ENCODE measurements at places on chromosomes 7 and 10.
A peak's percentile ranks its signal among the peaks of the same experiment; 100 is the strongest.

DNA sequence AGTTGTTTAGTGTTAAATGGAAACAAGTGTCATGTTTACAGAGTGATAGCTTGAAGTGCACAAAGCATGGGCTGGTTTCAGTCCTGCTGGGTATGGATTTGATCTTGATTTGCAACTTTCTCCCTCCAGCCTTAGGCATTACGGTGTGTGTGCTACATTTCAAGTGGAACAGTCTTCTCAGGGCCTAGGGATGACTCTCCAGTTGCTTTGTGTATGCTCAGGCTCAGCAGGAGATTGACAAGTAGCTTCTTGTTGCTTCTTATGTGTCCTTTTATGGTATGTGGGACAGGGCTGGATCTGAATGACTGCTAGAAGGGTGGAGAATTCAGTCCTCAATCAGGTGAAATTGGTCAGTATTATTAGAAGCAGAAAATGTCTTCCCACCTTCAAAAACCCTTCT lies 51.3 kb upstream of the PLEKHA1 start:
- no peak for DNase-seq

DNA sequence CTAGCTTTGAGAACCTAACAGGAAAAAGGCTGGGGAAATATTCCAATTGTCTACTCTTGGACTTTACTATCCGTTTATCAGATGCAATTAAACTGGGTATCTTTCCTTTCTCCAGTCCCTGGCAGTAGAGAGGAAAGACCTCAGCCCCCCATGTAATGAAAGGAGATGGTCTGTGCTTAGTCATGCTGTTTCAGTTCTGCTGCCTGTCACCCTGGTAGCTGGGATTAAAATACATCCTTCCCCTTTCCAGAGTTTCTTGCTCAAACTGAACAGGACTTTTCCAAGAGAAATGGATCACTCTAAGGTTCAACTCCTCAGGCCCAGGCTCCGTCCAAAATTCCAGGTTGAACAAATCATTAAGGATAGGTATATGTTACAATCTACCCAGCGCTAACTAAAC lies 202.9 kb downstream of the PTEN start:
- no peak for DNase-seq

DNA sequence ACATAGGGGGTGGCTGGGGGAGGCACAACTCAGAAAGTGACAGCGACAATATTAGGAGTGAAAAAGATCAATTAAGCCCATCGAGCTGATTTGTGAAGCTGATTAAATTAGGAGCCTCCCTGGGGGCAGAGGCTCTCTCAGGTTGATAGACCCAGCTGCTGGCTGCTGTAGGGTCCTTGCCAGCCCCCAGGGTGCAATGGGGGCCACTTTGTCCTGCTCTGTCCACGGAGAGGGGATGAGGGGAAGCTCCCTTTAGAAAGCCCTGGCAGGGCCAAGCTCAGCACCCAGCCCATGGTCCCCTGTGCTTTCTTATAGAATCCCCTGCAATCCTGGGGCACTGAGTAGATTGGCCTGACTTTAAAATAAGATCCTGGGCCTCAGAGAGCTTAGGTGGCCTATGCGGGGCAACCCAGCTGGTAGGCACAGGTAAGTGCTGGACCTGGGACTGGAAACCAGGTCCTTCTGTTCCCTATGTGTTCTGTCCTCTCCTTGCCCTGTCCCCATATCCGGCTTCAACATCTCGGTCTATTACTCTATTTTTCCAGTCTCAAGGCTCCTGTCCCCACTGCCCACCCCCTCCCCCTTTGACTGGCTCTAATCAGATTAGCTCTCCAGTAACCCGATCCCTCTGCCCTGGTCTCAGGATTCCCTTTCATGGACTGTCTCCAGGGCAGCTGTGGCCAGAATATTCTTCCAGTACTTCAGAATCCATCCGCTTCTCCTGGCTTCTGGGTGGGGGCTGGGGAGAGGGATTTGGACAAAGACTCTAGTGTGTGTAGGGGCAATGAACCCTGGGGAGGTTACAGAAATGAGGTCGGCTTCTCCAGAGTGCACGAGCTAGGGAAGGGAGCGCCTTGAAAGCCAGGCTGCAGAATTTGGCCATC lies 259.6 kb downstream of the RPS24 start:
- no peak for DNase-seq

DNA sequence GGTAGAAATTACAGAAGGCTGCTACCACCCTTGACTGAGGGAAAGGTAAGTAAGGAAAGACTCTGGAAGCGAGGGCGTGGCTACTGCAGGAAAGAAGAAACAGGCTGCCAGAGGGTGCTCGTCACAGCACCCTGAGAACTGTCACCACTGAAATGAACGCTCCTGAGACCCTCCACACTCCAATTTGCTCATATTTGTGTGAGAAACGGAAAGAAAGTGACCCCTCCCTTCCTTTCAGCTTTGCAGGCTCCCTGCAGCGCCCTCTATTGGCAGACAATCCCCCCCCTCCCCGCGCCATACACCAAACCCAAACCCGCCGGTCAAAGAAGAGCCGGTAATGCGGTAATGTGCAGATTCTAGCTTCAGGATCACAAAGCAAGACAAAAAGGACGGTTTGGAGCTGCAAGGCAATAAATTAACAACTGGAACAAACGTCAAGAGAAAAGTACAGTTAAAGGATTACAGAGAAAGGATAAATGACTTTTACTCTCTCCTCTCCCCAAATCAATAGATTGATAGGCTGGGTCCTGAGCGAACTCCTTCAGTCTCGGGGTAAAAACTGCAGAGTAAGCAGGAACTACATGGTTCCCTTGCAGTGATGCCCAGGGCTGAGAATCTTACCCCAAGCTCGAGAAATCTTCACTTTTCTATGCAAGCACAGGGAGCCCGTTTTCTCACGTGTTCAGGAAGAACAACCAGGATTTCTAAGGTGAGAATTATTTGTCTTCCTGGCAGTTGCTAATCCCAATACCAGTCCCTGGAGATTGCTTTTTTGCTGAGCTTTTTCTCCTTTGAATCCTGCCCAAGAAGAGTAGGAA lies 47.6 kb downstream of the STEAP1B start:
- peak; percentile 17 for DNase-seq

- DNase-seq: no peak
These were observed 7.4 kb downstream of the IMPDH1 start for GRCh38 chr7:128402356-128402755.

DNA sequence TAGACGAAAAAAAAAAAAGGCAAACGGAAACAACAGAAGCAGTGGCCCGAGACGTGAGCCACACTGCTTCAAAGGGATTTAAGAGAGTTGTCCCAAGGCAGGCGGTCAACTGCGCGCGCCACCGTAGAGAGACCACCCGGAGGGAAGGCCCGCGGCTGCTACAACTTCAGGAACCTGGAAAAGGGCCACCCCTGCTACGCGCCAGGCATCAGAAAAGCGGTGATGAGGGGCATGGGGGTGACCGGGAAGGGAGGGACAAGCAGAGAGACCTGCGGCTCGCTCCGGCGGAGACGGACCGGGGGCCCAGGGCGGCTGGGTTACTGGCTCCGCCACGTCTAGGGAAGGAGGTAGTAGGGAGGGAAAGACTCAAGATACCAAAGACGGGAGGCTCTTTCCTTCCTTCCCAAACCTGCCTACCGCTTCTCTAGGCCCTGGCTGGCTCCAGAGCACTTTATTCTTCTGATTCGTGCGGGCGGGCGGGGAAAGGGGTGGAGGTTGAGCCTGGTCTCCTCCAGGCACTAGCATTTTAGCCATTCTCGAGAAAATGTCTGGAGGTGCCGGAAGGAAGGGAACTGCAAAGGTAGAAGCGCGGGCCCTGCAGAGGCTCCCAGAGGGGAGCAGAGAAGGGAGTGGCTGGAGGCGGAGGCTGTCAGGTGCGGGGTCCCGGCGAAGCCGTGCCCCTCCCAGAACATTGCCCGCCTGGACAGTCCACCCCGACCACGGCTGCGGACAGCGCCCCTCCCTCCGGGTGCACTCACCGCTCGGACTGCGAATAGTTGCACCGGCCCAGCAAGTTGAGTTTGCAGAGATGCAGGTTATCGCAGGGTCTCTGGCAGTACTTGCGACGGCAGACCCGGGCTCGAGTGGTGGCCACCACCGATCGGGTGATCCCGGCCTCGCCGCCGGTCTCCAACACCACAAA lies 993 bp downstream of the ZC3HAV1 start:
- no peak for DNase-seq

GRCh38 chr10:99656199-99657064 lies 2.9 kb upstream of the ENTPD7 start:
- no peak for DNase-seq

- DNase-seq: no peak
These were observed 177.3 kb downstream of the DKK1 start for GRCh38 chr10:52491246-52491995.

- DNase-seq: no peak
These were observed 11.0 kb upstream of the HNRNPF start for GRCh38 chr10:43419997-43420368.

DNA sequence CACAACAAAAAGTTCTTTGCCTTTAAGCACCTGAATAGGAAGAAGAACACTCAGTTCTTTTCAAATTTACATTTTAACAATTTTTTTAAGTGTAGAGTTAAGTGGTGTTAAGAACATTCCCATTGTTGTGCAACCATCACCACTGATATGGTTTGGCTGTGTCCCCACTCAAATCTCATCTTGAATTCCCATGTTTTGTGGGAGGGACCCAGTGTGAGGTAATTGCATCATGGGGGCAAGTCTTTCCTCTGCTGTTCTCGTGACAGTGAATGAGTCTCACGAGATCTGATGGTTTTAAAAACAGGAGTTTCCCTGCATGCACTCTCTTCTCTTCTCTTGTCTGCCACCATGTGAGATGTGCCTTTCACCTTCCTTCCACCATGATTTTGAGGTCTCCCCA lies 155.7 kb downstream of the PLXNA4 start:
- DNase-seq: no peak

DNA sequence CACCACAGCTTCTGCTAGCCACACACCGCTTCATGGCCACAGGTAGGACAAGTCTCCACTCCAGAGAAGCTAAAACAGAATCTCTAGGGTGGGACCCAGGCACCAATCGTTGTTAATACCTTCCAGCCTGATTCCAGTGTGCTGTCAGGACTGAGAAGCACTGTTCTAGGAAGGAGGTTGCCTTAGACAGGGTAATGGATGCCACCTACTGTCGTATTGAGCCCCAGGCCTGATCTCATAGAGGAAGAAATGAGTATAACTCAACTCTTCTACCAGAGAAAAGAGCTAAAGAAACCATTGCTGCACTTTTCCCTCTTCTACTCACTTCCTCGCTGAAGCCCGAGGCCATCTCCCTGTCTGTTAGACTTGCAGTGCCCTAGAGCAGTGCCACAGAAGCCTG lies 31.8 kb downstream of the CNNM1 start:
- no peak for DNase-seq

All from Panc1 (cell line).